ENCODE measurements at places on chromosomes 7 and 10. TPM values are rescaled to one million over a fixed set of nuclear protein-coding genes. Genes with fewer than 3 reads are reported as not detected.
A peak's percentile ranks its signal among the peaks of the same experiment; 100 is the strongest.

ALOX5 gene
- total RNA-seq = 1.6 TPM

- no peak overlapping the region for H3K27ac ChIP-seq
- no peaks in the 10 kb centered on the region for H3K36me3 ChIP-seq
- peaks cover 6% of the 10 kb centered on the region for H3K4me1 ChIP-seq
- no peaks in the 10 kb centered on the region for H3K27me3 ChIP-seq
Observed at GRCh38 chr7:30163231-30163894, 28.6 kb downstream of the MTURN start.

- no peak for DNase-seq
- H3K4me1 ChIP-seq = no peaks in the 10 kb centered on the region
- H3K27me3 ChIP-seq = no peaks in the 10 kb centered on the region
- H3K4me3 ChIP-seq = no peak overlapping the region
- H3K36me3 ChIP-seq = no peaks in the 10 kb centered on the region
Observed at GRCh38 chr10:60271319-60272040, 118.2 kb downstream of the ANK3 start.

DNA sequence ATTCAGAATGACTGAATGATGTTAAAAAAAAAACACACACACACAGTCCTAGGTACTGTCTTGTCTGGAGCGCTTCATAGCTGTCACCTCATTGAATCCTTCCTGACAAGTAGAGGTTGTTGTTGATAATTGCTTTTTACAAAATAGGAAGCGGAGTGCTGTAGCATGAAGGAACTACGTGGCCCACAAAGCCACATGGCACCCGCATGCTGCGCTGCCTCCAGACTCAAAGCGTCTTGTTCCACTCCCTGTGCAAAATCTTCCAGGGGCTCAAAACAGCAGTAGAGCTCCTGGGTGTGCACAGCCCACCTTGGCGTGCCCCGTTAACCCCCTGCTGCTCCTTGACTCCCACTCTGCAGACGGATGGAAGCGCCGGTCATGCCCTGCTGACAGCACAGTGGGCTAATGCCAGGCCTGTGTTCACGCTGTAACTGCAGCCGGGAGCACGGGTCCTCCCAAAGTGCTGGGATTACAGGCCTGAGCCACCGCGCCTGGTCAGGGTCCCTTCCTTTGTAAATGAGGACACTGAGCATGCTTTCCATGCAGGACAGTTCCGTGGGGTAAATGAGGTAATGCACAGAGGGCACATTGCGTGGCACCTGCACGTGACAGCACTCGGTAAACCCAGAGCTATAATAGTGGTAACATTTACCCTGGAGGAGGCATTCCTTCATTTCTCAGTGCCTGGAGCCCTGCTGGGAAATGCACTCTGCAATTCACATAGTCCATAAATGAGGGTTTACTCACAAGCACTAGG, 91.1 kb upstream of the GNA12 start:
- H3K27ac ChIP-seq = no peak overlapping the region
- no peaks in the 10 kb centered on the region for H3K36me3 ChIP-seq
- H3K4me3 ChIP-seq = no peak overlapping the region
- peaks cover 4% of the 10 kb centered on the region for H3K4me1 ChIP-seq

- H3K27ac ChIP-seq = no peak overlapping the region
- H3K4me3 ChIP-seq = no peak overlapping the region
- no peaks in the 10 kb centered on the region for H3K36me3 ChIP-seq
- no peaks in the 10 kb centered on the region for H3K27me3 ChIP-seq
- peaks cover 3% of the 10 kb centered on the region for H3K4me1 ChIP-seq
- DNase-seq = no peak
Observed at GRCh38 chr10:35995485-35995884, 353.4 kb upstream of the FZD8 start.

DNA sequence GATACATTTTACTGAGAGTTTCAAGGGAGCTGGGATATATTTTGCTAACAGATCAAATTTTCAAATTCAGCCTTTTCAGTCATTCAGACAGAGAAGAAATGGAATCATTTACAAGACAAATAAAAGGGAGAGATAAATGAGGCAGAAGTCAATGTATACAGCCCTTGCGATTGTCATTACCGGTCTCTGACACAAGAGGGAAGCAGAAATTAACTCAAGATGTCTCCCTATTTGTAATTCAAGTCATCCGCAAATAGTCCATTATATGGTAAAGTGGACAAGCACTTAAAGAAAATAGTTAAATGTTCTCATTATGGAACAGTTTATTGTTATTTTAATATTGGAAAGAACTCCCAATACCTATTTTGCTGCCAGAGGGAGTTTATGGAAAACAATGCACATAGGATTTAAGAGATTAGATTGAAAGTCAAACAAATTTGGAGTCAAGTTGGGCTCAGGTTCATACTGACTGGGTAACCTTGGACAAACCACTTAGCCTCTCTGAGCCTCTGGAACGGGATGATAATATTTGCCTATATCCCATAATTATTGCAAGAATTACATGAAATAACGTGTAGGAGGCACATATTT, 89.3 kb upstream of the PRKCQ start:
- no peaks in the 10 kb centered on the region for H3K27me3 ChIP-seq
- H3K4me1 ChIP-seq = no peaks in the 10 kb centered on the region
- H3K27ac ChIP-seq = no peak overlapping the region
- no peak for DNase-seq
- no peak overlapping the region for H3K4me3 ChIP-seq
- H3K36me3 ChIP-seq = no peaks in the 10 kb centered on the region

DNA sequence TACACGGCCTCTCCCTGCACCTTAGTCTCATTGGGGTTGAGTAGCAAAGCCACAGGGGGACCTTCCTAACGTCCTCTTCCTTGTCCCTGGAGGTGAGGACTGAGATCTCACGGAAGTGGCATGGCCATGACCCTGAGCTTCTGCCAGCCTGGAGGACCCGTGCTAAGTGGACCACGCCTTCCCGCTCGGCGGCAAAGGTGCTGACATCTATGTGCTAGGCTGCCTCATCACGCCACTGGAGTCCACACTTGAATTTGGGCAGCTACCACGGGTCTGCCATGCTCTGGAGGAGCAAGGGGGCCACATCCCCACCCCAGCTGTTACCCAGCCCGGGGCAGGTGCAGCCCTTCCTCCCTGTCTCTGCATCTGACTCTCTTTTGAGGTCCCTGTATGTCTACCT, 15.3 kb downstream of the GHRHR start:
- peaks cover 11% of the 10 kb centered on the region for H3K4me1 ChIP-seq
- no peaks in the 10 kb centered on the region for H3K36me3 ChIP-seq
- no peak overlapping the region for H3K4me3 ChIP-seq
- H3K27me3 ChIP-seq = no peaks in the 10 kb centered on the region
- DNase-seq = no peak
- no peak overlapping the region for H3K27ac ChIP-seq

AFAP1L2 gene
- 6.2 TPM for total RNA-seq

- H3K4me3 ChIP-seq = no peak overlapping the region
- H3K36me3 ChIP-seq = no peaks in the 10 kb centered on the region
- 0 out of 2 replicates have a peak, but pooled peaks cover 2% of the 10 kb centered on the region for H3K4me1 ChIP-seq
Observed at GRCh38 chr7:150520145-150520544, 5.5 kb downstream of the GIMAP7 start.

GRCh38 chr10:70132098-70133029, at the start of gene AIFM2:
TSS of gene AIFM2 (minus strand) at chr10:70132825. CDS start at chr10:70124084, 8,741 bp downstream.
- peaks cover 25% of the 10 kb centered on the region for H3K27me3 ChIP-seq
- H3K4me3 ChIP-seq = peak within 1 kb of the TSS; percentile 64
- DNase-seq = peak; percentile 85
- H3K4me1 ChIP-seq = 0 out of 2 replicates have a peak, but pooled peaks cover 4% of the 10 kb centered on the region

DNA sequence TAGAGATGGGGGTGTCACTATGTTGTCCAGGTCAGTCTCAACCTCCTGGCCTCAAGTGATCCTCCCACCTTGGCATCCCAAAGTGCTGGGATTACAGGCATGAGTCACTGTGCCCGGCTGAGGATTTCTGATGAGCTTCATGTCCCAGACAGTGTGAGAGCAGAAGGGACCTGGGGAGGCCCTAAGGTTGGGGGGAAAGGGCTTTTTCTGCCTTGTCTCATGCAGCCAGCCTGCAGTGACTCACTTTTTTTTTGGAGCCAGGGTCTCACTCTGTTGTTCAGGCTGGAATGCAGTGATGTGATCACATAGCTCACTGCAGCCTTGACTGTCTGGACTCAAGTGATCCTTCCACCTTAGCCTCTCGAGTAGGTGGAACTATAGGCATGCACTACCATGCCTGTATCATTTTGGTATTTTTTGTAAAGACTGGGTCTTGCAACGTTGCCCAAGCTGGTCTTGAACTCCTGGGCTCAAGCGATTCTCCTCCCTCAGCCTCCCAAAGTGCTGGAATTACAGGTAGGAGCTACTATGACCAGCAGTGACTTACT, 14.6 kb downstream of the COL26A1 start:
- H3K4me1 ChIP-seq = peaks cover 6% of the 10 kb centered on the region
- 0 out of 2 replicates have a peak overlapping the region, but pooled peaks have one; percentile 1 for H3K27ac ChIP-seq
- no peak for DNase-seq
- H3K27me3 ChIP-seq = no peaks in the 10 kb centered on the region

GRCh38 chr7:96311967-96312366, 9.9 kb downstream of the SLC25A13 start:
- no peak overlapping the region for H3K4me3 ChIP-seq
- DNase-seq = no peak
- H3K27me3 ChIP-seq = no peaks in the 10 kb centered on the region
- peaks cover 21% of the 10 kb centered on the region for H3K4me1 ChIP-seq

NPVF gene
- not detected for total RNA-seq

DNA sequence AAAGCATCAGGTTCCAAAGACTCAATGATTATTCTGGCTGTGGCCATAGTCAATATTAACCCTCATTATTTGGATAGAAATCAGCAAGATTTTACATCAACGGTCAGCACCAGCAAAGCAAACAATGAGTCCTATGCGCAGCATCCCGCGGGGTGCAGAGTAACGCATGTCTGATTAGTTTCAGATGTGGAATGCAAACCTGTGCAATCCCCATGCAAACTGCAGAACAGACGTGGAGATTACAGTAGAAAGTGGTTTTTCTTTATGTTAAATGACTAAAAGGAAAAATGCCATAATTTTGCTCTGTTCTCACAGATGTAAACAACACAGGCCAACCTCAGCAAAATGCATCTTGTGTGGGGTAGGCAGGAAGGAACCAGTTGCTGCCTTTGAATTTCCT, 258.1 kb upstream of the GRB10 start:
- no peak overlapping the region for H3K27ac ChIP-seq
- no peak overlapping the region for H3K4me3 ChIP-seq
- H3K4me1 ChIP-seq = no peaks in the 10 kb centered on the region
- H3K36me3 ChIP-seq = no peaks in the 10 kb centered on the region

DNA sequence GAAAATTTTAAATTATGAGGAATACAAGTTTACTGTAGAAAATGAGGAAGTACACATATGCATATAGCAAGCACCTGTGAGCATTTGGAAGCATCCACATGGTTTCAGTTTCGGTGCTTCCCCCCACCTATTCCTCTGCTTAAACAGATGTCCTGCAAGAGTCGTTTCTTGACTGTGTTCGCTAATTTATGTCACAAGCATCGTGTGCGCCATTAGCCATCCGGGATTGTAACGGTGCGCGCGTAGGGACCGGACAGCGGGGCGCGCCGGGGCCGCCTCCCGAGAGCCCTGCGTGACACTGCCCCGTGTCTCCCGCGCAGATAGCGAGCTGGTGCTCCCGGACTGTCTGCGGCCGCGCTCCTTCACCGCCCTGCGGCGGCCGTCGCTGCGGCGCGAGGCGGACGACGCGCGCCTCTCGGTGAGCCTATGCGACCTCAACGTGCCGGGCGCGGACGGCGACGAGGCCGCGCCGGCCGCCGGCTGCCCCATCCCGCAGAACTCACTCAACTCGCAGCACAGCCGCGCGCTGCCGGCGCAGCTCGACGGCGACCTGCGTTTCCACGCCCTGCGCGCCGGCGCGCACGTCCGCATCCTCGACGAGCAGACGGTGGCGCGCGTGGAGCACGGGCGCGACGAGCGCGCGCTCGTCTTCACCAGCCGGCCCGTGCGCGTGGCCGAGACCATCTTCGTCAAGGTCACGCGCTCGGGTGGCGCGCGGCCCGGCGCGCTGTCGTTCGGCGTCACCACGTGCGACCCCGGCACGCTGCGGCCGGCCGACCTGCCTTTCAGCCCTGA, 90.9 kb downstream of the NEURL1 start:
- H3K36me3 ChIP-seq = no peaks in the 10 kb centered on the region
- no peak overlapping the region for H3K4me3 ChIP-seq
- no peak overlapping the region for H3K27ac ChIP-seq
- H3K27me3 ChIP-seq = no peaks in the 10 kb centered on the region

GRCh38 chr7:44772867-44773266, 23.6 kb upstream of the PPIA start:
- no peaks in the 10 kb centered on the region for H3K27me3 ChIP-seq
- H3K4me3 ChIP-seq = no peak overlapping the region
- no peaks in the 10 kb centered on the region for H3K4me1 ChIP-seq
- H3K27ac ChIP-seq = no peak overlapping the region

DNA sequence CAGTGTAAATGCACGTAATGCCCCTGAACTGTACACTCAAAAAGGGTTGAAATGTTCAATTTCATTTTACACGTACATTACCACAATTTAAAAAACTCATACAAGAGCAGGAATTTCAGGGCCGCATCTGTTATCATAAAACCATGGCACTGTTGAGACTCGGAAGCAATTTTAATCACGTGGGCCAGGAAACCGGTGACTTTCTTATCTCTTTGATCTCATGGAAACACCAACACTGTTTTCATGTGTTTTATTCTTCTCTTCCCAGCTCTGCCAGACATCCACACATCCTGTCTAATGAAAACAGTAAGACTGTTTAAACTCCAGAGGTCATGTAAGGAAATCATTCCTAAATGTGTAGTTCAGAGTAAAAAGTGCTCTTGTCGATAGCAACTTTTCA, 35.9 kb downstream of the PTPRE start:
- DNase-seq = no peak
- no peaks in the 10 kb centered on the region for H3K36me3 ChIP-seq
- H3K4me3 ChIP-seq = no peak overlapping the region
- H3K27ac ChIP-seq = no peak overlapping the region

- H3K4me1 ChIP-seq = no peaks in the 10 kb centered on the region
- no peaks in the 10 kb centered on the region for H3K36me3 ChIP-seq
- no peaks in the 10 kb centered on the region for H3K27me3 ChIP-seq
- no peak overlapping the region for H3K4me3 ChIP-seq
Observed at GRCh38 chr7:114554781-114555537, 140.3 kb downstream of the FOXP2 start.

- H3K27ac ChIP-seq = no peak overlapping the region
- no peaks in the 10 kb centered on the region for H3K27me3 ChIP-seq
- H3K4me3 ChIP-seq = no peak overlapping the region
- no peak for DNase-seq
- no peaks in the 10 kb centered on the region for H3K36me3 ChIP-seq
- no peaks in the 10 kb centered on the region for H3K4me1 ChIP-seq
Observed at GRCh38 chr7:40922316-40922670, 780.6 kb downstream of the INHBA start.

DNA sequence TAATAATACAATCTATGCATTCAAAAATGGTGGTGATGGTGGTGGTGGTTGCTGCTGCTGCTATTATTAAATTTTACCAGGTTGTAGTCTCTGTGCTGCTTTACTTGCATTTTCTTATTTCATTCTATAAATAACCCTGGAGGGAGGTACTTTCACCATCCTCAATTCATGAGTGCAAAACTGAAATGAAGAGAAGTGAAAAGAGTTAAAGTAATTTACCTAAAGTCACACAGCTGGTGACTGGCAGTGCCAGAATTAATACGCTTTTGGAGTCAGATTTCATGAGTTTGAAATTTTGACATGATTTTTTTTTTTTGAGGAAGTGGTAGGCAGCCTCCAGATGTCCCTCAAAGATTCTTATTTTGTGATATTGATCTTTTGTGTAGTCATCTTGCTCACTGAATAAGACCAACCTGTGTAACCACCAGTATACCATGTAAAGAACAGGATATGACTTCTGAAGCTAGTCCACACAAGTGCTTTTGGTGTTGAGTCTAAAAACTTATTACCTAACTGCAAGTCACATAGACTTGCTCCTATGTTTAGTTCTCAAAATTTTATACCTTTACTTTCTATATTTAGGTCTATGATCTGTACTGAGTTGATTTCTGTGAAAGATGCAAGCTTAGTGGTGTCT, 218.8 kb downstream of the ZWINT start:
- no peaks in the 10 kb centered on the region for H3K27me3 ChIP-seq
- no peak overlapping the region for H3K4me3 ChIP-seq
- H3K4me1 ChIP-seq = no peaks in the 10 kb centered on the region
- no peak overlapping the region for H3K27ac ChIP-seq

FZD1 gene
- 0.91 TPM for total RNA-seq

LRRC4 gene
- total RNA-seq = 13.4 TPM
